ENCODE measurements at places on chromosomes 4 and X. TPM values are rescaled to one million over a fixed set of nuclear protein-coding genes. Genes with fewer than 3 reads are reported as not detected.

The SLC10A3 gene
- 22.1 TPM for total RNA-seq

The ZGRF1 gene
- 32.7 TPM for total RNA-seq

The ARHGAP24 gene
- not detected for total RNA-seq

The APLN gene
- 0.07 TPM for total RNA-seq

The ARSJ gene
- not detected for total RNA-seq

The RBM3 gene
- total RNA-seq, result 378 TPM

The RHOH gene
- total RNA-seq, result 127 TPM

The DOK7 gene
- total RNA-seq, result not detected

The ZNF630 gene
- total RNA-seq, result 0.50 TPM

The PCDH19 gene
- not detected for total RNA-seq

The XG gene
- total RNA-seq, result not detected

The PAGE2B gene
- total RNA-seq, result not detected

Data from T-helper 2 cell treated with Interferon-gamma antibody and Interleukin-4, amounts not matched to agents 100 ng/mL and 5 ng/mL, for 36 hours (primary cell).